ENCODE measurements at places on chromosomes 11 and 22.

DNA sequence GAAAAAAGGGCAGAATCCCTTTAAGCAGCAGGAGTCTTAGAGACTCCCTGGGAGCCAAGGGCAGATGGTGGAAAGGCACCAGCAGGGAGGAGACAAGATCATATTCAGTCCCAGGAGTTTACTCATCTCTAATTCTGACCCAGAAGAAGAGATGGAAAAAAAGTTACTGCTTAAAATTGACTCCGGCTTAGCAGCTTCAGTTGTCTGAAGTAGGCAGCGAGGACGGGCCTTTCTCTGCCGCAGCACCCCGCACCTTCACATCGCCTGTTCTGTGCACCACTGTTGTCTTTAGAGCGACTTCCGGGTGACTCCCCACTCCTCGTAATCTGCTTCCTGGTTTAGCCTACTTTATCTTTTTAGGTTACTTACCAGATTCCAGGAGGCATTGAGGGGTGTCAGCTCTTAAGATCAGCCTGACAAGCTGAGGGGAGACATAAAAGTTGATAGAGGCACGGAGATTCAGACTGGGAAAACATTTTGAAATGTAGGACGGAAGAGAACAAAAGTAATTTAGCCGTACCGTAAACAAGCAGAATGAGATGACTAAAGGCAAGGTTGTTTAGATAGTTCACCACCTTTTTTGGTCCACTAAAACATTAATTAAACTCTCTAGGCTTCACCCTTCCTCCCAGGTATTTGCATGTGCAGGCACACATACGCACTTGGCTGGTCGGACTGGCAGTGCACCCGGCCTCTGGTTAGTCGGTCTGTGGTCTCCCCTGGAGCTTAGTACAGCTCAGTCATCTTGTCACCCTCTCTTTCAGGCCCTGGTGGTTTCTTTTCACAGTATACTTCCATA is 74.3 kb downstream of the CECR2 start:
- DNase-seq = peak; percentile 57

DNA sequence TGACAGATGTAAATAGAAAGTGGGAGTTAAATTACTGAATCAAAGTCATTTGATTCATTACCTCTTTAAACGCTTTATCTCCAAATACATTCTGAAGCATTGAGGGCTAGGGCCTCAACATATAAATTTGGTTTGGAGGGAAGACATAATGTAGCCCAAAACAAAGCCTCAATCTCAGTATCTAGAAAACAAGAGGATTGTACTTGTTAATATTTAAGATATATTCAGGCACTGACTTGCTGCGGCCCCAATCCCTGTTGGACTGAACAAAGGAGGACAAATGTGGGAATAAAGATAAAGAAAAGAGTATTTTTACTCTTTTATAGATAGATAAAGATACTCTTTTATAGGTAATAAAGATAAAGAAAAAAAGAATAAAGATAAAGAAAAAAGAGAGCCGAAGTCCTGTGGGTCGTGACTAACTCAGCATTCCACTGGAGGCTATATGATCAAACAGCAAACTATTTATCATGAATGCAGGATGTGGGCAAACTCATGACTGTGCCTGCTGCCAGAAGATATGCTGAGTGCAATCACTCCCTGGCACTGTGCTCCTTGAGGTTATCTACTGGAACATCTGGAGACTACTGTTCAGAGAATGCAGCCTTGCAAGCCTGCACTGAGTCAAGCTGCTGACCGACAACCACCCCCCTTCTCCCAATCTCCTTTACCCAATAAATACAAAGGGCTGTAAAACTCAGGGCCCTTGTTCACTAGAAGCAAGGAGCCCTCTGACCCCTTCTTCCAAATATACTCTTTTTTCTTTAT is 6.9 kb downstream of the OR10V1 start:
- DNase-seq = no peak

GRCh38 chr11:45368697-45369096 is 82.6 kb upstream of the SYT13 start:
- DNase-seq = no peak

DNA sequence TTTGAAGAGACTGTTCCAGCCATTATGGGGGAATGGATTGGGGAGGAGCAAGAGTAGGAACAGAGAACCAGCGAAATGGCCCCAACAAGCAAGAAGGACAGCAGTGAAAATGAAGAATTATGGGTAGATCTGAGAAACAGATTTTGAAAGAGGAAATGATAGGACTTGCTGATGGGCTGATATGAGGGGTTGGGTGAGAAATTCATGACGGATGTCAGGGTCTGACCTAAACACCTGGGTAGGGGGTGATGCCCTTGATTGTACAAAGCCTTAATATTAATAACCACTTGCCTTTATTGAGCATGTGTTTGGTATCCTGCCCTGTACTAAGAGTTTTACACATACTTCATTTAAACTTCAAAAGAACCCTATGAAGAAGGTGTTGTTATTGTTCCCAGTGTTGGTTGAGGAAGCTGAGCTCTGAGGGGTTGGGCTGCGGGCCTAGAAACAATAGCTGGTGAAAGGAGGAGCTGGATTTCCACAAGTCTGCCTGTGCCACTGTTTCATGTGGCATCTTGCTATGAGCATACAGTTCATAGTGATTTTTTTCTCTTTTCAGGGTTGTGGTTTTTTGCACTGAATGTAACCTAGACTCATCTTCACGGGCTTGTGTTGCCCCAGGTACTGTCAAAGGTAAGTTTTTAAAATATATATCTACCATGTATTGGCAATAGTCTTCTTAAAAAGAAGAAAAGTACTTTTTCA is 61.1 kb upstream of the TNRC6B start:
- DNase-seq = no peak

DNA sequence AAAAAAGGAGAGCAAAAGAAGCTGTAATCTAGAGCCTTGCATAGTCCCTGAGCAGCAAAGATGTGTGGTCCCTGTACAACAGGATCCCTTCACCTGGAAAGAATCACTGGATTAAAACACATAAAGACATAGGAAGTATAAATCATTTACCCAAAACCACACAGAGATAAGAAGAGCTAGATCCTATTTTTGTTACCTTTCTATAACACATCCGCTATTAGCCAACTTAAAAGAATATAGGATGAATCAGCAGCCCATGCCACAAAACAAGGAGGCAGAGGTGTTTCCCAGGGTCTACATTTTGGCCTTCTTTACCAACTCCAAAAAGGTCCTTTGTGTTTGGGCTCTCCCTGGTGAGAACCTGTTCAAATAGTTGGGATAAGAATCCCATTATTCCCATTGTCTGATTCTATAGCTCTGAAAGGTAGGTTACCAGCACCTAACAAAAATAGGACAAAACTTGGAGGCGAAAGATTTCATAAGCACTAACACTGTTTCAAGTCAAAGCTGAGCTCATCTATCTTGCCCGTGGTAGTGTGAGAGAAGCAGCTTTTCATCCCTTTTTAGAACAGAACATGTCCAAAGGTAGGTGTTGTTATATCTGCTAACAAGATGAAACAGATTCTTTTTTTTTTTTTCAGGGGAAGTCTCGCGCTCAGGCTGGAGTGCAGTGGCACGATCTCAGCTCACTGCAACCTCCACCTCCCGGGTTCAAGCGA is 26.8 kb downstream of the PAK1 start:
- no peak for DNase-seq

GRCh38 chr11:95688501-95689222 is 100.9 kb downstream of the FAM76B start:
- no peak for DNase-seq

DNA sequence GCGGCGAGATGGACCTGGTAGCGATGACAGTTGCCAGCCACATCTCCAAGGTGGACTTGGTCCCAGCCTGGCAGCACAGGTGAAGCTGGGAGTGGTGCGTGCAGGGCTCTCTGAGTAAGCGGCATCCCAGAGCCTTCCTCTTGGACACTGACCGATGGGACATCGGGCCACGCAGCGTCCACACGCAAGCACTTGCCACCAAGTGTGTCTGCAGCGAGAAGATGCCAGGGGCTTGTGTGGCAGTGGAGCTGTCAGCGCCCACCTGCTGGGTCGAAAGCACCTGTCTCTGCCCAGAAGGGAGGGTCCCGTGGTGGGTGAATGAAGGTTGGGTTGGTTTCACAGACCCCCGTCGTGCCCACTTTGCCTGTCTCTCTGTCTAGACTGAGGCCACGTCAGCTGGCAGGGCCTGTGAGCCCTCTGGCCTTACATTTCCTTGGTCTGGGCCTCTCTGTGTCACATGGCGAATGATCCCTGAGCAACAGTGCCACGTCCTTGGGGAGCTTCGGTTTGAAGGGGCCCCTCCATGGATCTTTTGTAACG is 50.8 kb upstream of the SMIM38 start:
- no peak for DNase-seq

- peak; percentile 15 for DNase-seq
Measured at GRCh38 chr11:5291207-5291838, 10.4 kb downstream of the OR51B4 start.

GRCh38 chr11:4577761-4578160 is 3.8 kb upstream of the OR52I2 start:
- DNase-seq = no peak

DNA sequence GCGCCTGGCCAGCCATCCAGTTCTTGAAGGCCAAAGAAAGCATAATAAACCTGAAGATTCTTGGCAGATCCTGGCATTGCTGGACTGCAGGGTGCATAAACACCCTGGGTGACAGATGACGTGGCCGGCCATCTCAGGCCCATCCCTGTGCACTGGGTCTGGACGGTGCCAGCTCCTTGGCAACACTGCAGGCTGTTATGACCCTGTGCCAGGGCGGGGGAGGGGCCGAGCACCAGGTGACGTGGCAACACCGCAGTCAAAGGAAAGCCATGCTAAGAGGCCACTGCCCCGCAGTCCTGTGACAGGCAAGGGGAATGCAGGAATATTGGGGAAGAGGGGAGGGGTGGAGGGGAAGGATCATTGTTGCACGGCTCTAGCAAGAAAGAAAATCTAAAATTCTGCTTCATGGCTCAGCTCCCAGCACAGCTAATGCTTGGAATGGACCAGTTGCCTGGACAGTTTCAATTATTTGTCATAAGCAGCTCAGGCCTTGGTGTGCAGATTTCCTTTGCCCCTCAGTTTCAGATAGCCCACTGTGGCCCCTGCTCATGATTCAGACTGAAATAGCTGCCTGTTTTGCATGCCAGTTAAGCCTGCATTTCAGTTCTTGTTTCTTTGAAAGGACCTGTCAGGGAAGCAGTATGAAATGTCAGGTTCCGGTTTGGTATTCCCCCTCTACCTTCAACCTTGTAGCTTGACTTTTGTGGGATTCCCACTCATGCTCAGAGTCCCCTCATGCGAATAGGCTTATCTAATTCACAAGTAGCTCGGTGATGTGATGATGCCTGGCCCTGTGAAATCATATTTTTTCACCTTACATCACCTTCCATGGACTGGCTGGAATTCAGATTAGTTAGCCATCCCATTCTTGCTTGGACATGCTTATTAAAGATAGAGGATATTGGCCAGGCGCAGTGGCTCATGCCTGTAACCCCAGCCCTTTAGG is 29.7 kb upstream of the DDX6 start:
- DNase-seq = peak; percentile 96

GRCh38 chr11:63839508-63840355 is 822 bp downstream of the MARK2 start:
- no peak for DNase-seq

GRCh38 chr11:61752117-61752924 is at the start of gene MYRF:
Gene MYRF, plus strand, starts transcription at chr11:61752636. Its CDS starts 109 bp downstream, at chr11:61752745.
- DNase-seq = no peak

DNA sequence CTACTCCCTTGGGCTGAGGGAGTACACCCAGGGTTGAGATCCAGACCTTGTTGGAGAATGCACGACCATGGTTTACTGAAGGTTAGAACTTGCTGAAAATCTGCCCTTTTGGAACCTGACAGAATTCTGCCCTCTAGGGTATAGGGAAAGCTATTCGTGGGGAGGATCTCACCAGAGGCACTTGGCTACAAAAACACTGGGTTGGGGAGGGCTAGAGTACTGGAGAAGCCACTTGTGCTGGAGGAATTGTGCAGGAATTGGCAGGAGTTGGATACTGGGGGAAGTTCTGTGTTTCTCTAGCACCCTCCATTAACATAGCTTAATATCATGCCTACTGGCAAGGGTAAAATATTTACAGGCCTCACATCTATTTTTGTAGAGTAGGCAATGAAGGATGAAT is 55.8 kb downstream of the PPME1 start:
- no peak for DNase-seq

DNA sequence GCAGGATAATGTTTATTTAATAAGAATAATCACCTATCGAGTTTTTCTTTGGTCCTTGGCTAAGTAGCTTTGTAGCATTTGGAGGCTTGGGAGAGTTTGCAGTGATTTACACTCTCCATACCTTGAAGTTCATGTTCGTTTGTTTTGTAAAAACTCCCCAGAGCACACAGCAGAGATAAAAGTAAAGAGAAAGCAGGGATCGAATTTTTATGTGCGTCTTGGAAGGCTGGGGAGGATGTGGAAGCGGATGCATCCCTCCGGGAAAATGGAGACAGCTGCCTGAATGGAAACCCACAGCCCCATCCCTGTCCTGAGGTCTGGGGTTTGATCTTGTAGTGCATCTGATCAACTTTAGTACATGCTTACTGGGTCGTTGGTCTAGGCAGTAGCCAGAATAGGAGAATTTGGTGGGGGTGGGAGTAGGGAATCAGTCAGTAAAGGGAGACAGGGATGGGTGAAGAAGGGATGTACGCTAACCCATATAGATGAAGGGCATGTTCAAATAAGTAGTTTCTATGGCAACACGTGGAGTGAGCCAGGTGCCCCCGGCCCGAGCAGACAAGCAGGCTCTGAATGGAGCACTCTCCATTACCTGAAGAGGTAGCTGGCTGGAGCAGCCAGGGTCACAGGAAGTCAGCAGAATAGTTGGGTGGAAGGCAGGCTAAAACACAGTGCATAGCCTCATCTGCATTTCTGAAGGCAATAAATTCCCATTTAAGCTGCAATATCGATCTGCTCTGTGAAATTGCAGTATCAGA is 147.8 kb downstream of the COMMD9 start:
- no peak for DNase-seq

DNA sequence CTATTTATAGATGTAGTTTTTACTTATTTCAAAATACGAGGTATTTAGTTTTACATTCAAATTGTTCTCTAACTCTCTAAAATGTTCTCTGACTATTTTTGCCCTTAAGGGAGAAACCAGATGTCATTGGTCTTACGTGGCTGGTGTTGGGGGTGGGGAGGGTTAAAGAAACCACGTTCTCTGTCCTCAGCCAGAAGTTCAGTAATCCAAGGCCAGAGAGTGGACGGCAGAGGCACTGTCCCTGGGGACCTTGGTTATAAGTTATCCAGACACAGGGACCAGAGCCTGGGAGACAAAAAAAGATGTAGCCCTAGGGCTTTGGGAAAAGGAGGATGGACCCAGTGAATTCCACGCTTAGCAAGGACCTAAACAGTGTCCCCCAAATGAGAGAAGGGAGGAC is 706 bp upstream of the OR51E1 start:
- DNase-seq = no peak

GRCh38 chr11:75867778-75868374 is 52.9 kb downstream of the UVRAG start:
- peak; percentile 62 for DNase-seq
